Mesendoderm (in vitro differentiated cells): ENCODE measurements at places on chromosomes 13 and 19.

GRCh38 chr13:21359855-21360254 is 99.2 kb downstream of the ZDHHC20 start:
- no peak for DNase-seq

GRCh38 chr13:78032132-78032531 is 113.5 kb upstream of the EDNRB start:
- no peak for DNase-seq

DNA sequence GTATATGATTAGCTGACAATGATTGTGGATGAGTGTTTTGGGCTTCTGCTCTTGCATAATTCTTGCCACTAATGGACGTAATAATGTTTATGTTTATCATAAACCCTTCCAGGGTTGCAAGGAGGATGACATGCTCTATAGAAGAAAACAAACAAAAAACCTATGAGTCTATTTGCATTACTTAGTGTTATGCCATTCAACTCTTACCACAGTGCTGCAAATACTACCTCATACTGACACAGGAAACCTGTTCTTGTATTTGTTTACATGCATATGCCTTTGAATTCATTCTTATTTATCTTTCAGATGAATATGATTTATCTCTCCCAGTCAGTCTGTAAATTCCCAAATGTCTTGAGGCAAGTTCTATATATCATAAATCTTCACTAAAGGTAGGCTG is 39.6 kb upstream of the FREM2 start:
- DNase-seq, result no peak

DNA sequence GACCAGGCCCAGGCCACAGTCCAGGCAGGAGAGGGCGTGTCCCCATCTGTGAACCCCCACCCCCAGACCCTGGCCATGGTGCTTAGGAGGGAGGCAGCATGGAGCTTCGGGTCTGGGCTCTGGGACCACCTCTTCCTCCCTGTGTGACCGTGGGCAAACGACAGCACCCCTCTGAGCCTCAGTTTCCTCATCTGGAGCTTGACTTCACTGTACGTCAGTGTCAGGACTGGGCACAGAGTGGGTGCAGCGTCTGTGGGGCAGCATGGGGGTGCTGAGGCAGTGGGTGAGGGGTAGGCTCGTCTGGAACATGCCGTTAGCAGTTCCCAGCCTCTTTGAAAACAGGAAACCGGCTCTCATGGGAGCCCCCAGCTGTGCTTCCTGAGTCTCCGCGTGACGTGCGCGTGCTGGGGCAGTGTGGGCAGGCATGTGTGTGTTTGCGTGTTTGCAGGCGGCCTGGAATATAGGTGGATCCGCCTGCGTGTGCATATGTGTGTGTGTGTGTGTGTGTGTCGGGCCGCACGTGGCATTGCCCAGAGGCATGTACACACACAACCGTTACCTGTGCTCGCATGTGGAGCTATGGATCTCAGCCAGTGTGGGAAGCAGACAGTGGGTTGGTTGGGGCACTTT is 15.8 kb downstream of the ARRDC2 start:
- no peak for DNase-seq

DNA sequence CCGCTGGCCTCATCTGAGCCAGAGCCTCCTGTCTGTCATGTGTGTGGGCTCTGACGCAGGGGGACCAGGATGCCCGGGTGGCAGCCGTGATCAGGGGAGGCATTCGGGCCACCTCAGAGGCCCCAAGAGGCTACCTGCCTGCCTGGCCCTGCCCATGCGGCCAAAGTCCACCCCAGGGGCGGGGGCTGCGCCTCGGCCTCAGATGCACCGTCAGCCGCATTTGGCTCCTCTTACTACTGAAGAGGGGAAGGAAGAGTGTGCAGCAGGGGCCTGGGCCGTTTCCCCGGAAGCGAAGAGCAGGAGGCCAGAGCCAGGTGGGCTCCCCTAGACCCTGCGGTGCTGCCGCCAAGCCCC is 34.0 kb downstream of the C13orf46 start:
- DNase-seq, result no peak

DNA sequence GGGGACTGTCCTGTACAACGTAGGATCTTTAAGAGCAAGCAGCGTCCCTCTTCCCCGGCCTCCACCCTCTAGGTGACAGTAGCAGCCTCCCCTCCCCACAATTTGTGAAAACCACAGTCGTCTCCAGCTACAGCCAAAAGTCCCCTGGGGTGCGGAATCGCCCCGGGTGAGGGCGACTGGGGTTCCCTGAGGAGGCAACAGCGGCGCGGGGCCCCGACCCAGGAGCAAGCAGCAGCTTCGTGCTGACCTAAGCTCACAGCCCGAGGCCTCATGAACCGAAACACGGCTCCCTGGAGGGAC is 322 bp downstream of the ZNF558 start:
- DNase-seq, result peak; percentile 44

GRCh38 chr13:109874484-109875454 is 88.4 kb upstream of the IRS2 start:
- DNase-seq, result no peak

GRCh38 chr19:38932425-38933179 is 1.9 kb downstream of the MRPS12 start:
- DNase-seq, result peak; percentile 67

DNA sequence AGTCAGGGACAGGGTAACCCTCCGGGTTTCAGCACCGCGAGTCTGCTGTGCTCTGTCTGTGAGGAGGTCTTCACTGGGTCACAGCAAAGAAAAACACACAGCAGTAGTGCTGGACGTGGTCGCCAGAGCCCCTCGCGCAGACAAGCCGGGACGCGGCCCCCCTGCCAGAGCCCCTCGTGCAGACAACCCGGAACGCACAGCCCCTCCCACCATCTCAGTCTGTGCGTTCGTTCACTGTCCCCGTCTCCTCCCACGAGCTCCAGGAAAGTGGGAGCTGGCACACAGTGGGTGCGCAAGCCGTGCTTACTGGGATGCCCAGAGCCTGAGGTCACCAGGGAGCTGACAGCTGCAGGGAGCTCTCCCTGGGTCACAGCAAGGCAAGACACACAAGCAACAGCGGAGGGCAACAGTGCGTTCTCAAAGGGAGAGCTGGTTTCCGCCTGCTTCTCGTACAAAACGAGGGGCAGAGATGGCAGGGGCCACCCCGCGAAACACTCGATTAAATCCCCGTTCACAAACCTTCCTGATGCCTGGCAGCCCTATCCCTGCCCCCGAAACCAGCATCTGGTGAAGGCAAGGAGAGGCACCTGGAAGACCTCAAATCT is 3.2 kb upstream of the PLPP2 start:
- peak; percentile 69 for DNase-seq

DNA sequence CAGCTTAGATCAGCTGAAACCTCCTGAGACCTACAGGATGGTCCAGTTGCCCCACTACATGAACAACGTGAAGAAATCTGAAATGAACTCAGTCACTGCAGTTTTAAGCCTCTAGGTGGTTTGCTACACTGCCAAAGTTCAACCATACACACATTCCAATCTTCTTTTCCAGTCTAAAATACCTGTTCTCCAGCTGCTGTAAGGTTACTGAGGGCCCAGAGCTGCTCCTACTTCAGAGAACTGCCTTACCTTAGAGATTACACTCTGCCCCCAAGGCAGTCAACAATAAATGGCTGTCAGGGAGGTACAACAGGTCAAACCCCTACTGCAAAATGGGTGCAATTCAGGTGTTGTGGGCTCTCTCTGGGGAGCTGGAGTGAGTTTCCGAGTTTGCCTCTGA is 154.1 kb upstream of the MIR17HG start:
- DNase-seq, result no peak

DNA sequence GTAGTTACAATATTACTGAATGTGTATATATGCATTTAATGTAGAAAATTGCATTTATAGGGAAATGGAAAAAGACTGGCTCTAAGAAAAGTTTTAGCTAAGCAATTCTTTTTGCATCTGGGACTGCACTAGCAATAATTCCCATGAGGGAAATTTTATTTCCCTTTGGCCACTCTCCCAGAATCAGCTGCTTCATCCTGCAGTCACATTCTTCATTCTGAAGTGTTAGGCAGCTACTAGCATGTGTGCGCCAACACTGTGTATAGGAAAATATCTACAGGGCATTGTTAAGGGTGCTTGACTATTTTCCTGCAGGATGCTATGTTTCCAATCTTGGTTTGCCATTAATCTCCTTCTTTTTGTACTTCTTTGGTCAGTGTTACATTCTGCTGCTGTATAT is 312.8 kb upstream of the PCDH20 start:
- no peak for DNase-seq

DNA sequence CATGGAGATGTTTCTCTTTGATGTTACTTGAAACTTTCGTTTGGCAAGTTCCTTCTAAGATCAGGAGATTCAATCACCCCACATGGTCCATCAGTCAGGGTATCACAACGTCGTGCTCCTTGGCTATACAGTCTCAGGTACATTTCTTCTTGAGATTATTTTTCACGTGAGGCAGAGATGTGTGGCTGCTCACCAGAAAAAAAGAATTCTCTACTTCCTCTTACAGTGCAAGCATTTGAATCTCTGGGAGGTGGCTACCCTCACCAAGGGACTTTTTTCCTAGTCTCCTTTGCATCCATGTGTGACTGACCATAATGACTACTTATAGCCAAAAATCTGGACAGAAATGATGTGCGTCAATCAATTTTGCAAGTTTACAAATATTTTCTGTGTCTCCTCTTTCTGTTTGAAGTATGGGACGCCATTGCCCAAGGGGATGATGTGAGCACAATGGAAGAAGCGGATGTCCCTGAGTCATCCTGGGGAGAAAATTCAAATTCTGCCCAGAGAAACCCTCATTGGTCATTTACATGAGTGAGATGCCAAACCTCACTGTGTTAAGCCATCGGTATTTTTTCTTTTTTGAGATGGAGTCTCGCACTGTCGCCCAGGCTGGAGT is 8.6 kb upstream of the LAIR2 start:
- no peak for DNase-seq

GRCh38 chr13:84077271-84077670 is 195.0 kb upstream of the SLITRK1 start:
- DNase-seq, result no peak
